ENCODE measurements at places on chromosomes 1 and 21.

GRCh38 chr1:30719406-30720270 lies 3.7 kb downstream of the MATN1 start:
- DNase-seq, result no peak

DNA sequence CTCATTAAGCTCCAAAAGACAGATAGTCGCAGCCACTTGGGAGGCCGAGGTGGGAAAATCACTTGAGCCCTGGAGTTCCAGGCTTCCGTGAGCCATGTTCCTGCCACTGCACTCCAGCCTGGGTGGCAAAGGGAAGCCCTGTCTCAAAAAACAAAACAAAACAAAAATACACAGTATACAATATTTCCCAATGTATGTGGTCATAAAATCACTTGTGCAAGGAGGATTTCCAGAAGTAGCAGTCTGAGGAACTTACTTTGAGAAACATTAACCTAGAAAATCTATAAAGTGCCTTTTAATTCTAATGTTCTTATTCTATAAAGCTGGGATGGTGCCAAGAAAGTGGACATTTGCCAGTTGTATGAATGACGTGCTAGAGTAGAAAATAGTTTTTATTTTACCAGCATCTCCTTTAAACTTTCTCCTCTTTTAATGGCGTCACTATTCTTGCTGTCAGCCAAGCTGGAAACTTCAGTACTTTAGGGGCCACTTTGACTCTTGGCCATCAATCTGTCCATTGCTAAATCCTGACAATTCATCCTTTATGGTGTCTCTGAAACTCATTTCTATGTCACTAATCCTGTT lies 22.5 kb downstream of the FAM177B start:
- DNase-seq, result no peak

DNA sequence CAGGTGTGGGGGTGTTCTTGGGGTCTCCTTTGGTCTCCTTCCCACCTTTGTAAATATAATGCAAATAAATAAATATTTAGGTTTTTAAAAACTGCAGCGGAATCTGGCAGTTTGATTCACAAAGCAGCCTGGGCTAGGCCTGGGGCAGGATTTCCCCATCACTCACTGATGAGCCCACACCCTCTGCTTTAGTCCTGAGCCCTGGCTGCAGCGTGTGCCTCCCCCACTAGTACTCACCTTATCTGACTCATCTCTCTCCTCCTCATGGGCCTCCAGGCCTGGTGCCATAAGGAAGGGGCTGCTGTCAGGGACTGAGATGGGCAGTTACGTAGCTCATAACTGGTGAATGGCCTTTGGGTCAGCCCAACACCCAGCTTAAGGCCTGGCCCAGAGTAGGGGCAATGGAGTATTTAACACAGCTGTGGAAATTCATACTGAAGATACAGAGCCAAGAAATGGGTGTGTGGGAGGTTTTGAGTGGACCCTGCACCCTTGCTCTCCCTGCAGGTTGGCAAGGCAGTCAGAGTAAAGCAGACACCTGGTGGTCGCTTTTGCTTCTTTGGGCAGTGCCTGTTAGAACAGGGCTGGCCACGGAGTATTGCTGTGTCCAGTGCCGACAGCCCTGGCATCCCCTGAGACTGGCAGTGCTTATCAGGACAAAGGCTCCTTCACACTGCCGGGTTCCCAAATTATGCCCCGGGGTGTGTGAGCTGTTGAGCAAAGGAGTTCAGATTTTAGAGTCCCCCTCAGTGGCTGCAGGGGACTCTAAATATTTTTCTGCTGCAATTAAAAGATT lies 39.7 kb downstream of the AZIN2 start:
- DNase-seq, result no peak

GRCh38 chr1:31691951-31692350 lies 11.9 kb downstream of the COL16A1 start:
- no peak for DNase-seq
